ENCODE measurements at places on chromosomes 4 and X.

- DNase-seq = no peak
These were observed 221.0 kb downstream of the PALLD start for GRCh38 chr4:168717847-168718246.

GRCh38 chr4:96691521-96691920, 851.6 kb downstream of the PDHA2 start:
- DNase-seq = no peak

DNA sequence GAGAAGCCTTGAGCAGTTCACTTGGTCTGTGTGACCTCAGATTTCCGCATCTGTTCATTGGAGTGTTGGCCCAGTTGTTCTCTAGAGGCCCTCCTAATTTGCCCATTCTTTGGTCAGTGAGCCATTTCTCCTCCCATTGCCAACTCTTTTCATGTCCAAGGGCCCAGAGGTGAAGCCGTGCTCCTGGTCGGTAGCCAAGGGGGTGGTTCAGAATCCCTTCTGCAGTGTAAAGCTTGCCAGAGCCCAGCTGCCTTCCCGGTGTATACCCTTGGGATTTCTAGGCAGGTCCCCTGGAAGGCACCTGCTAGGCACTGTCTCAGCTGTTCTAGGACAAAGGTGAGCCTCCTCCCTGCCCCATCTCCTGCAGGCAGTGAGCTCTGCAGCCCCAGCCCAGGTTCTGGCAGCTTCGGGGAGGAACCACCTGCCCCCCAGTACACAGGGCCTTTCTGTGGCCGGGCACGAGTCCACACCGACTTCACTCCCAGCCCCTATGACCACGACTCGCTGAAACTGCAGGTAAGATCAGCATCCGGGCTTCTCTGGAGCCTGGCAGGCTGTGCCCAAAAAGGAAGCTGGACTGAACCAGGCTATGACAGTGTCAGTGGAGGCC, 12.3 kb downstream of the SASH3 start:
- no peak for DNase-seq

- no peak for DNase-seq
These were observed 86.0 kb upstream of the AFAP1 start for GRCh38 chr4:8025668-8026067.

DNA sequence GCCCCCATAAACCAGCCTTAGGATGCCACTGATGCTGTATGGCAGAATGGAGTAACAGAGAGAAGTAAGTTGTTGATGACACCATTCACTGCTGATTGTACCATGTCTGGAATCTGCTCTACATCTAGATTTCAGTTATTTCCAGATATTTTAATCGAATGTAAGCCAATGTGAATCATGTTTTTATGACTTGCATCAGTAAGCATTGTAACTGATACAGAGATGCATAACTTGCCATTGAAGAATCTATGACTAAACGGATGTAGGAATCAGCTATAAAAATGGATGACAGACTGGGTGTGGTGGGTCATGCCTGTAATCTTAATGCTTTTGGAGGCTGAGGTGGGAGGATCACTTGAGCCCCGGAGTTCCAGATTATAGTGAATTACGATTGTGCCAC, 161.0 kb upstream of the GATB start:
- no peak for DNase-seq

DNA sequence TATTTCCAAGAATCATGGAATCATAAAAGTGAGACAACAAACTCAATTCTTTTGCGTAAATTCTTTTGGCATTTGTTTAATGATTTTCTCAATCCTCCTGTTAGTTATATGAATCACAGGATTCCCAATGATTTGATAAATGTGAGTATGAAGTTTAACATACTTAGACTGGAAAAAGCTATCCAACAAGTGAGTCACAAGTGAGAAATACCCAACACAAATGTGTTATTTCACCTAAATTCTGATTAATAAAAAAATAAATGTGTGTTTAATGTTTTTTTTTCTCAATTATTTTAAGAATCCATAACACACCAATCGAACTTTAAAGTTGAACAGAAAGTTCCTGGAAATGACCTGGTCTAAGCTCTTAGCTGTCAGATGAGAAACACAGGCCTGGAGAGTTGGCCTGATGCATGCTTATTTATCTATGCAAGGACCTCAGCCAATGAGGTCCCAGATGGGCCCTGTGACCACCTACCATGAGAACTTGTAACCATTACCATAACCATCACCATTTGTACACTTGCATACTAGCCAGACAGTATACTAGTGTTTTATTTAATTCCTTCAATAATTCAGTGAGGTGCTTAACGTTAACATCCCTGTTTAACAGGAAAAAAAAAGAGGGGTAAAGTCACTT, 386.7 kb downstream of the SPRY1 start:
- DNase-seq = no peak

DNA sequence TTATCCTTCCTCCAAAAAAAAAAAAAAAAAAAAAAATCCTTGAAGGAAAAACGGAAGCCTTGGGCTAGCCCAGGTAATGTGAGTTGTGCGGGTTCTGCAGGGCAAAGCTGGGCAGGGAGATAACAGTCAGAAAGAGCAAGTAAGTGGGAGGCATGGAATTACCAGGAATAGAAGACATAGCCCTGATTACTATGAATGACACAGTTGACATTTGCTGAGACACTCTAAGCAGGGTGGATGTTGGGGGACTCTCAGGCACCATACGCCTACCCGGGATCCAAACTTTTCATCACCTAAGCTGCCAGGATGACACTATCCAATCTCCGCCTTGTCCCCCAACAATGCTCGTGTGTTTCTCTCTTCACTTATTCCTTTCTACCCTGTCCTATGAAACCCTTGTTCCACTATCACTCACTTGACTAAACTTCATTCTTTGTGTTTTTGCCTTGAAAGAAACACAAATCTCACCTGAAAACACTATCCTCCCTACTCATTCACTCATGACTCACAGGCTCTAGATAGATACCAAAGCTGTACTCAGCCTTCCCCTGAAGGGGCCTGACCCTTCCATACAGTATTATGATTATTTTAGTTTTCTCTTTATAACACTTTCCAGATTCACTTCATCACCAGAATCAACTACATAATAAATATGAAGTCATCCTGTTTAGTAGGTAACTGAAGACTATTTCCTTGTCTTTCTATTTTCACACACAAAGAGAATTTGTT, 158.4 kb downstream of the INPP4B start:
- DNase-seq = no peak

DNA sequence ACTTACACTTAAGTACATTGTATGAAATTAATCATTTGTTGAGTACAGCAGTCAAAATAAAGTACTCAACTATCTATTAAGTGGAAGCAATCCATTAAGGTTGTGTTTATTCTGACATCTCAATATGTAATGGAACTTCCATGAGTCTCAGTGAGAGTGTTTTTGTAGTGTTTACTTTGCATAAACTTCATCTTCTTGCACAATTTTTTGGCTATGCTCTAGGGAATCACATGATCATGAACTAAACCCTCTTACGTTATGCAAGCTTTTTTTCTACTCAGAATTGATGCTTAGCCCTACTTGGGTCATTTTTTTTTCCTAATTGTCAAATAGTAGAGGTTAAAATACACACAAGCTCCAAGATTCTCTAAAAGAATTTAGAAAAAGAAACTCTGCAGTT, 21.1 kb upstream of the PIGA start:
- DNase-seq = no peak

GRCh38 chr4:18529482-18529881, 507.9 kb upstream of the LCORL start:
- DNase-seq = no peak

GRCh38 chr4:175470131-175470530, 341.9 kb downstream of the GPM6A start:
- no peak for DNase-seq

DNA sequence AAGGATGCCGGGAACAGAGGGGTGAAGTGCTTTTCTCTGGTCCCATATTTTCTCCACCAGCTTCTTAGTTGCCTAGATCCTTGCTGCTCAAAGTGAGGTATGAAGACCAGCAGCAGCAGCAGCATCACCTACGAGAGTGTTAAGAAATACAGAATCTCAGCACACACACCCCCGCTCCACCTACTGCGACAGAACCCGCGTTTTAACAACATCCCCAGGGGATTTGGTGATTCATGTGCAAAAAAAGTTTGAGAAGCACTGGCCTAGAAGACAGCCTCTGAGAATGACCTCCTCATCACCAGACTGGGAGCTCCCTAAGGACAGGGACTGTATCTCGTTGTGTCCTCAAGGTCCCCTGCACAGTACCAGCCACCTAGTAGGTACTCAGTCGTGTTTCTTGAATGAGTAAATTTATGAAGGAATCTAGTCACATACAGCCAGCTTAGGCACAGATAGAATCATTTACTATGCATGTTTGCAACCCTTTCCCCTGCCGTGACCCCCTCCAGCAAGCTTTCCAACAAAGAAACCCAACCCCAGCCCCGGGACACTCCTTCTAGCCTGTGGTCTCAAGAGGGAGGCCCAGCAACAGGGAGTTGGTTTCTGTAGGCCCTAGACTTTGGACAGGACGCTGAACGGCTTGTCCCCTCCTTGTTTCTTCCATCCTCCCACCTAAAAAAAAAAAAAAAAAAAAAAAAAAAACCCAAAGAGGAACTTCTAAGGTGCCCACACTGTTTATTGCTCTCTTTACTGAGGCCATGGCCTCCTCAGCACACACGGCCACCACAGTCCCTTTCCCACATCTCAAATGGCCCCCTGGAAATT, 21.5 kb downstream of the RTL5 start:
- no peak for DNase-seq

DNA sequence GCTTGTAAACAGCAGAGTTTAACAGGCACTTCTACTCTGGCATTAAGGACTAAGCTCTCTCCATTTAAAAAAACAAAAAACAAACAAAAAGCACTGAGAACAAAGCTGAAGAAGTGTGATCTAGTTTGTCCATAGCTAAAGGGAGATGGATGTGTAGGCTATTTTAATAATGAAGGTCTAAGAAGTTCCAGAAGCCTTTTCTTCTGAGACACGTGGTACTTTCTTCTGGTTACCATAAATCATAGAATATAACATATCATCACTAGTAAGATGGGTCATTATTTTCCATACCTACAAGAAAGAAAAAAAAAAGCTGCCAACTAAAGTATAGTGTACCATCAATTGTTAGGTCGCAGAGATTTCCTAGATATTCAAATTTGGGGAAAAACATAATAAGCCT, 722 bp upstream of the NBDY start:
- DNase-seq = peak; percentile 12

- DNase-seq = peak; percentile 93
These were observed 100.8 kb downstream of the ANXA3 start for GRCh38 chr4:78652282-78652876.

- no peak for DNase-seq
These were observed 19.0 kb downstream of the DGKQ start for GRCh38 chr4:954211-955020.

- no peak for DNase-seq
These were observed 141.5 kb downstream of the TENM3 start for GRCh38 chr4:182384631-182385091.

DNA sequence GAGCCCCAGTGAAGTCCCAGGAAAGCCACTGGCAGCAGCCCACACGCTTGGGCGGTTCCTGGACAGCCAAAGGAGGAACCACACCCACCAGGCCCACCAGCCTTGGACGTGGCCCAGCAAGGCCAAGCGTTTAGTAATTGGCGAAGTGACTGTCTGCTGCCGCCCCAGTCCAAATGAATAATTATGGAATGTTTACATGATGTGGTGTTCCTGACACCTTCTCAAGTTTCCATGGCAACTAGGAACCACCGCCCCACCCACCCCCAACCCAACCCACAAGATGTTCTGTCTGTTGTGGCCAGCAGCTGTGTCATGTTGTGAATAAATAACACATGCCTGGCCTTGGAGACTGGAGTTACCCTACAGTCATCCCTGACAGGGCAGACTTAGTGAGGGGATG, 22.3 kb downstream of the APLN start:
- no peak for DNase-seq

DNA sequence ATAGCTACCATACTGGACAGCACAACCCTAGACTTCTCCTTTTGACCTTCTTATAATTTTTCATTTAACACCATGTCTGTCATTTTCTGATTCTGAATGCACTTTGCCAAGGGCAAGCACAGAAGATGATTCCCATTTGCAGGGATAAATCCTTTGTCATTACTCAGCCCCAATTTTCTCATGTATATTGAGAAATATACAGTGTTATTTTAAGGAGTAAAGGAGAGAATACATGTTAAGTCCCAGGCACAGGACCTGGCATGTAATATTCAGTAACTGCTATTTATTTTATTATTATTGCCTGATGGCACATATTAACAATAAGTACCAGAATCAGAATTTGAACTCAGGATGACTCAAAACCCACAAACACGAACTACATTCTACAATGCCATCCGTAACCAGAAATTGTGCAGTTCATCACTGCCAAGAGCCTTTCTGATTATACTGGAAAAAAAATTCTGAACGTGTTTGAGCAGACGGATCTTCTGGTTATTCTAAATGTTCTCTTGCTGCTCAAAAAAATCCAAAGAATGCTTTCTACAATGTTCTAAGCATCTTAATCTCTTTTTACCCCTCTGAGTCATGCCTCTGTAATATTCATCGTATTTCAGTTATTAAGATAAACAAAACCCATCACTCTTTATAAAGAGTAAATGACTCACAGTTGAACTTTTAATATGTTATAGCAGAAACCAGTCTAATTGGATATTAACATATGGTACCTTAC, 170.0 kb downstream of the MID1 start:
- DNase-seq = no peak

GRCh38 chrX:53441531-53442321, 7.6 kb upstream of the HSD17B10 start:
- DNase-seq = peak; percentile 72

DNA sequence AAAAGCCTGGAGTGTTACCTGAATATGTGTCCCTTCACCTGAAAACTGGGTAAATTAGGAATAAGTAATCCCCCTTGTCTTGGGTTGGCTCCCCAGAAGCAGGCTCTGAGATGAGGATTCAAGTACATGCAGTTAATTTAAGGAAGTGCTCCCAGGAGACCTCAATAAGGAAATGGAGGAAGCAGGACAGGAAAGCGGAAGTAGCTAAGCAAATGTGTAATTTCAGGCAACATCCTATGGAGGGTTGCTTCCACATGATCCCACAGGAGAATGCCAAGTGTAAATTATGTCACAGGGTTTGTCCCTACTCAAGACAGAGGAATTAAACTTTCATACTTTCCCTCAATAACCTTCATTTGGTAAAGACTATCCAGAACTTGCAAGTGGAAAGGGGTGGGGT, 48.1 kb upstream of the ARHGEF6 start:
- DNase-seq = peak; percentile 20

DNA sequence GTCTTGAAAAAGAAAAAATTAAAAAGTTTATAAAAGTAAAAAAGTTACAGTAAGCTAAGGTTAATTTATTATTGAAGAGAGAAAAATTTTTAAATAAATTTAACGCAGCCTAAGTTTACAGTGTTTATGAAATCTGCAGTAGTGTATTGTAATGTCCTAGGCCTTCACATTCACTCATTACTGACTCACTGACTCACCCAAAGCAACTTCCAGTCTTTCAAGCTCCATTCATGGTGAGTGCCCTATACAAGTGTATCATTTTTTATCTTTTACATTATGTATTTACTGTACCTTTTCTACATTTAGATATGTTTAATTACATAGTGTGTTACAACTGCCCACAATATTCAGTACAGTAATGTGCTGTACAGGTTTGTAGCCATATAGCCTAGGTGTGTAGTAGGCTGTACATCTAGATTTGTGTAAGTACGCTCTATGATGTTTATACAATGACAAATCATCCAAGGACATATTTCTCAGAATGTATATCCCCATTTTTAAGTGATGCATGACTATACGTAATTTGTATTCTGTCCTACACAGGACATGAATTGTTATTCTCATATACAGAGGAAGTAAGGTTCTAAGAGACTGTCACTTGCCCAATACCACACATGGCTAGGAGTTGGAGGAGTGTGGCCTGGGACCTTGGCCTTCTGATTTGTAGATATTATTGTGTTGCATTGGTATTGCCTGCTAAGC, 19.5 kb upstream of the PDCL2 start:
- no peak for DNase-seq
